ENCODE measurements at places on chromosomes 4 and X. TPM values are rescaled to one million over a fixed set of nuclear protein-coding genes. Genes with fewer than 3 reads are reported as not detected.

Gene MXRA5
- total RNA-seq = 25.9 TPM

Gene RGN
- 2.7 TPM for total RNA-seq

Gene DRP2
- total RNA-seq = 0.51 TPM

Gene PNCK
- total RNA-seq = 1.1 TPM

Gene LIMCH1
- total RNA-seq = 9.1 TPM

Gene UGT2B15
- total RNA-seq = not detected

Gene PABPC1L2A
- total RNA-seq = not detected

Gene SMPX
- not detected for total RNA-seq

Gene MBNL3
- 1.9 TPM for total RNA-seq

Gene UNC5C
- total RNA-seq = 11.7 TPM

Gene MAGEC2
- not detected for total RNA-seq

Gene BMP3
- total RNA-seq = 0.63 TPM

Gene GLRB
- 11.7 TPM for total RNA-seq

Gene MAGED4
- total RNA-seq = 82.9 TPM

Gene GC
- total RNA-seq = not detected

Gene HMGB2
- total RNA-seq = 12.4 TPM

Gene KCND1
- total RNA-seq = 3.4 TPM

Gene GNRHR
- not detected for total RNA-seq

Gene TREX2
- total RNA-seq = 0.13 TPM

Gene FAM184B
- total RNA-seq = not detected

Gene PCDH7
- total RNA-seq = 26.2 TPM

Gene YY2
- total RNA-seq = 1.8 TPM

Gene PSAPL1
- total RNA-seq = not detected

Gene TMEM156
- total RNA-seq = 7.7 TPM

Gene PNMA6A
- 2.6 TPM for total RNA-seq

Gene MAGEA2B
- not detected for total RNA-seq

Gene AKAP4
- not detected for total RNA-seq

Gene SLC7A11
- 9.9 TPM for total RNA-seq

Gene TCEAL2
- 0.25 TPM for total RNA-seq

Gene FAAH2
- total RNA-seq = 0.38 TPM
